Smooth muscle cell of bladder (primary cell): ENCODE measurements at places on chromosomes 7 and 10. TPM values are rescaled to one million over a fixed set of nuclear protein-coding genes. Genes with fewer than 3 reads are reported as not detected.

Gene HOXA6
- total RNA-seq = 3.4 and 4.4 TPM in 2 replicates

Gene OR2A42
- under 0.01 TPM in 1 of 2 replicates, not detected in the other for total RNA-seq

Gene EFCAB10
- not detected in 2 replicates for total RNA-seq

Gene ASB10
- total RNA-seq = not detected in 2 replicates
